ENCODE measurements at places on chromosomes 2 and 18.

DNA sequence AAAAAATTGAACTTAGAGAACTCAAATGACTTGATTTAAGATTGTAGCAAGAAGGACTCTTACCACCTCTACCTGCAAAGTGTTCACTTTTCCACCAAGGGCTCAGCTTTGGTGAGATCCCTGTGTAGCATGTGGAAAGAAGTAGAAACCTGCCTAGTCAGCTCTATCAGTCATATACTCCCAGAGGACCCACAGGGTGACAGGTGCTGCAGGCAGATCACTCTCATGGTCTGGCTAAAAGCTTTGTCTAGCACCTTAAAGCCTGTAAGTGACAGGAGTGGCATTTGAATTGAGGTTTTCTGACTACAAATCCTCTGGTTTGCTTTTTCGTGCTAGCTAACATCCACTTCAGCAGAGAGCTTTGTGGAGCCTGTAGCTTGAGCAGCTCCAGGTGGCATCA is 18.7 kb upstream of the NEMP2 start:
- DNase-seq: no peak

DNA sequence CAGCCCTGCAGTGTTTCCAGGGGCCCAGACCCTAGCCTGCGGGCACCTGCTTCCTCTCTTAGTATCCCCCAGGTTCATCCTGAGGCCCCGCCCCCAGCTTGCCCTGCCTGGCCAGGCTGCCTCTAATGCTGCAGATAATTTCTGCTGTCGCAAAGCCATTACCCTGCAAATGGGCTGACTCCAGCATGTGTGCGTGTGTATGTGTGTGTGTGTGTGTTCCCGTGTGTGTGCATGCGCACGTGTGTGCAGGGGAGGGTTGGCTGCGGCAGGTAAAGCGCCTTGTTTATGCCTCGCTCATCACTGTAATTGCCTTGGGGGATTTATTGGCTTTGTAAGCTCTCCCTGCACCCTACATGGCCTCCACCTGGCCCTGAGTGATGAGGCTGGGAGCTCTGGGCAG is 7.6 kb upstream of the PRSS56 start:
- DNase-seq: no peak

GRCh38 chr2:214839464-214839863 is 30.0 kb upstream of the BARD1 start:
- DNase-seq: no peak

- DNase-seq: no peak
Observed at GRCh38 chr18:54888933-54889332, 60.7 kb downstream of the RAB27B start.

DNA sequence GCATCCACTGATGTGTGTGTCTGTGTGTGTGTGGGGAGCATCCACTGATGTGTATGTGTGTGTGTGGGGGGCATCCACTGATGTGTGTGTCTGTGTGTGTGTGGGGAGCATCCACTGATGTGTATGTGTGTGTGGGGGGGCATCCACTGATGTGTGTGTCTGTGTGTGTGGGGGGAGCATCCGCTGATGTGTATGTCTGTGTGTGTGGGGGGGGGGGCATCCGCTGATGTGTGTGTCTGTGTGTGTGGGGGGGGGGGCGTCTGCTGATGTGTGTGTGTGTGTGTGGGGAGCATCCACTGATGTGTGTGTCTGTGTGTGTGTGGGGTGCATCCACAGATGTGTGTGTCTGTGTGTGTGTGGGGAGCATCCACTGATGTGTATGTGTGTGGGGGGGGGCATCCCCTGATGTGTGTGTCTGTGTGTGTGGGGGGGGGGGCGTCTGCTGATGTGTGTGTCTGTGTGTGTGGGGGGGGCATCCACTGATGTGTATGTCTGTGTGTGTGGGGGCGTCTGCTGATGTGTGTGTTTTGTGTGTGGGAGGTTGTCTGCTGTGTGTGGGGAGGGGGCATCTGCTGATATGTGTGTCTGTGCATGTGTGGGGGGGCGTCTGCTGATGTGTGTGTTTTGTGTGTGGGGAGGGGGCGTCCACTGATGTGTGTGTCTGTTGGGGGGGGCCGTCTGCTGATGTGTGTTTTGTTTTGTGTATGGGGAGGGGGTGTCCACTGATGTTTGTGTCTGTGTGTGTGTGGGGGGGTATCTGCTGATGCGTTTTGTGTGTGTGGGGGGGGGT is 125.9 kb downstream of the NFATC1 start:
- peak; percentile 22 for DNase-seq

GRCh38 chr2:29916571-29916970 is 4.8 kb downstream of the ALK start:
- no peak for DNase-seq

GRCh38 chr2:175599966-175600831 is 401.9 kb downstream of the LNPK start:
- no peak for DNase-seq

- no peak for DNase-seq
Observed at GRCh38 chr2:23286758-23287704, 97.9 kb upstream of the KLHL29 start.

DNA sequence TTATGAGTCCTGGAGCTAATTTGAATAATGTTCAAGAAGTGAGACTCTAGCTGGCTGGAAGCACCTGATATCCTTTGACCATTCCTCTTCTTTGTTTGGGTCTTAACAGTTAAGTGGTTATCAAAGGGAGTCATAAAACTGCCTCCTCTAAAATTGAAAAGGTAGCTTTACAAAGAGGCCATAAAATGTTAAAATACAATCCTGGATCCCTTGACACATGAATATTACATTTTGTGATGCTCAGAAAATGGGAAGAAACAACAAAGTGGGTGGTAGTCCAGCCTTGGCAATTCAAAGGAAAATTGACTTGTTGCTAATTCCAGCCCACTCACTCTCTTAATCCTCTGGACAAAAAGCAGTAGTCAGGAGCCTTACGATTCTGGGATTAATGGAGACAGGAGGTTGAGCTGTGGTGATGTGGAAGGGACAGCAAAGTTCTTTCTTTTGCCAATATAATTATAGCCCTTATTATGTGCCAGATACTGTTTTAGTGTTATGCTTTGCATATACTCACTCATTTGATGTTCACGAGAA is 339.2 kb downstream of the PDE11A start:
- DNase-seq: no peak

- DNase-seq: no peak
Observed at GRCh38 chr2:190540048-190540447, 5.5 kb upstream of the NEMP2 start.

- DNase-seq: no peak
Observed at GRCh38 chr2:23803264-23803964, 123.5 kb downstream of the ATAD2B start.

DNA sequence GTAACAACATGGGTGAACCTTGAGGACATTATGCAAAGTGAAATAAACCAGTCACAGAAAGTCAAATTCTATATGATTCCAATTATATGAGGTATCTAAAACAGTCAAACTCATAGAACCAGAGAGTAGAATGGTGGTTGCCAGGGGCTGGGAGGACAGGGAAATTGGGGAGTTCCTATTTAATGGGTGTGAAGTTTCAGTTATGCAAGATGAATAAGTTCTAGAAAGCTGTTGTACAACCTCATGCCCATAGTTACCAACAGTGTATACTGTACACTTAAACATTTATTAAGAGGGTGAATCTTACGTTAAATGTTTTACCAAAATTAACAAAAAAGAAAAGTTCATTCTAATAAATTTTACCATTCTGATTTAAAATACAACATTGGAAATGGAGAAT is 92.7 kb upstream of the WDSUB1 start:
- no peak for DNase-seq

DNA sequence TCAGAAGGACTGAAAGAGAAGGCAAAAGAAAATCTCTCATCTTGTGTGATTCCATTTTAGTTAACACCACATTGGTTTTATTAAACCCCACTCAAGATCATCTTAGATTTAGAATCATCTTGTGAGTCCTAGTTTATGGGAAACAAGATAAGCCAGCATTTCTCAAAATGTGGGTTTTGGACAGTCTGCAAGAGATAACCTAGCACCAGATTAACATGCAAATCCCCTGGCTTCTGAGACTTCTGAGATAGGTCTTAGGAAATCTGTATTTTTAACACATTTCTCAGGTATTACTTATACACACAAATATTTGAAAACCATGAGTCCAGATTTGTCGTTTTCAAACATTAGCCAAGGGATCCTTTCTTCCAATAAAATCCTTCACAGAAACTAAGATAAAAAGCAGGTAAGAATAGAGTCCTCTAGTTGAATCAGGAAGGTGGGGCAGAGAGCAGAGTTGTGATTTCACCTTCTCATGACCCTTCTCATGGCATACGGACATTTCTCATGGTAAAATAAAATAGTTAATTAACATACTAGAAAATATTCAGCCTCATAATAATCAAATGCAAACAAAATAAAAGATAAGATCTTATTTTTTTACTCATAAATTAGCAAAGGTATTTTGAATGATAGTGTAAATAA is 287.2 kb upstream of the FN1 start:
- no peak for DNase-seq

- no peak for DNase-seq
Observed at GRCh38 chr18:36311026-36311570, 13.6 kb downstream of the FHOD3 start.

- no peak for DNase-seq
Observed at GRCh38 chr2:60556576-60557485, 3.4 kb upstream of the BCL11A start.

- DNase-seq: no peak
Observed at GRCh38 chr2:176934869-176935415, 277.7 kb upstream of the HNRNPA3 start.

GRCh38 chr2:175684466-175684865 is 317.6 kb downstream of the LNPK start:
- DNase-seq: no peak

GRCh38 chr18:59927246-59927825 is 27.5 kb downstream of the PMAIP1 start:
- DNase-seq: no peak

GRCh38 chr2:64899081-64899865 is 89.9 kb upstream of the SLC1A4 start:
- DNase-seq: no peak

DNA sequence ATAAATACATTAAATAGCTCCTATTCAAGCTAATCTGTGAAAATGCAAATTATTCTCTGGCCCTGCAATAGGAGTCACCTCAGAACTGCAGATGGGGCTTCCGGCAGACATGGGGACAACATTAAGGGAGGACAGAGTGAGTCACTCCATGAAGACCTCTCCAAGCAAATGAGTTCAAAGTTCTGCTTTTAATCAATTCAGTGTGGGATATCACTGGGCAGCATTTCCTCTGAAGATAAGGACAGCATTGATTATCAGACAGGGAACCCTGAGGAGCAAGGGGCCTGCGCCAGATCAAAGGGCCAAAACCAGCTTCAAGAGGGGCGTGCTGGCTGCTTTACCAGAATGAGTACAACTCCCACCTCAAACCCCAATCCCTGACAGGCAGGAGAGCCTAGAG is 356.9 kb upstream of the KLHL29 start:
- no peak for DNase-seq

- no peak for DNase-seq
Observed at GRCh38 chr2:18186816-18187613, 308.5 kb downstream of the KCNS3 start.

- DNase-seq: no peak
Observed at GRCh38 chr18:29241199-29241598, 1064.3 kb upstream of the CDH2 start.

DNA sequence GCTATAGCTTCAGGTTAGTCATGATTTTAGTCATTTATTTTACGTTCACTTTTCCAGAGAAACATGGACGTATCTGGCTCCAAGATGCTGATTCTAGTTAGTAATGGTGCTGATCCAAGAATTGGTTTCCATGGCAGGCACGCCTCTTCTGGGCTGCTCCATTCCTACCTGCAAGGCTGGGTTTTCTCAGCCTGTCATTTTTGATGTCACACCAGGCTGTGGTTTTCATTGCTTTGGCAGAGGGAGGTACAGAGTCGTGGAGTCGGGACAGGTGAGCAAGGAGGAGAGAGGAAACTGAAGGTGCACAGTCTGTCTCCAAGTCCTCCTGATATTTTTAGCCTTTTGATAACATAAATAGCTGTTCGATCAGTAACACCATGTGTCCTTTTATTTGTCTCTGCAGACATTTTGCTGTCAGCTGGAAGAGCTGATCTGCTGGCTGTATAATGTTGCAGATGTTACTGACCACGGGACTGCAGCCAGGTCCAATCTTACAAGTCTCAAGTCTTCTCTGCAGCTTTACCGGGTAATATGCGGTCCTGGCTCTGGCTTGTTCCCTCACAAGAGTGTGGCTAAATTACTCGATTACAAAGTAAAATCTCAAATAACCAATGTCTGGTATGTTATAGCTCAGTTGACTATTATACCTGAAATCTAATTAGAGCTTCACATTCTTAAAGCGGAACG is 17.8 kb downstream of the CEP68 start:
- no peak for DNase-seq

GRCh38 chr2:220168891-220169546 is 541.6 kb downstream of the SLC4A3 start:
- no peak for DNase-seq

DNA sequence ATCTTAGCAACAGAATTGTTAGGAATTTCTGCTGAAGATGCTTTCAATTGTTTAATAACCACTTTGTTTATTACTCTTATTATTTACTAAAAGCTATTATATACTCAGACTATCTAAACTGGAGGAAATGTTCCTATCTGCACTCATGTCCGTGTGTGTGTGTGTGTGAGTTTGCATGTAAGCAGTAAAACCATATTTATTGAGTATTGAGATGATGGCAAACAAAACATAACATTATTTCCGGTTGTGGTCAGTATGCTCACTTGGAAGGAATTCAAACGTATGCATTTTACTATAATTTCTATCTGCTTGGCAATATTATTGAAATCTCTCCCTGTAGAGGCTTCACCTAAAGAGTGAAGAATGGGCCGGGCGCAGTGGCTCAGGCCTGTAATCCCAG is 43.0 kb upstream of the ZNF804A start:
- no peak for DNase-seq

- no peak for DNase-seq
Observed at GRCh38 chr2:72833084-72833714, 7.4 kb upstream of the EXOC6B start.

GRCh38 chr2:43454791-43455190 is 141.0 kb downstream of the THADA start:
- DNase-seq: no peak

GRCh38 chr2:241308267-241308666 is 7.2 kb downstream of the HDLBP start:
- DNase-seq: no peak

DNA sequence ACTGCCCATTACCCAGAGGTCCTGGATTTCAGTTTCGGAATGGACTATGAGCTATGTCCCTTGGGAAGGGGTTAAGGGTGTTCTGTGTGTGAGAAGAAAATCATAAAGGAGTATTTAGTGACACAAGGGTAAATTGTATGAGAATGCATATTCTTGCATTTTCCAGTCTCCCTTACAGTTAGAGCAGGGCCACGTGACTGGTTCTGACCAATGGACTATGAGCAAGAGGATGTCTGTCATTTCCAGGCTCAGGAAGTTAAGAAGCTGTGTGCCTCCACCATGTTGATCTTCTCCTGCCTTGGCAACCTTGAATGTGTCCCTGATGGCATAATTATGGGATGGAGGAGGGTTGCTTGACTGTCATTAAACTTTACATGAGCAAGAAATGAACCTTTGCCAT is 94.9 kb downstream of the DHRS9 start:
- no peak for DNase-seq

DNA sequence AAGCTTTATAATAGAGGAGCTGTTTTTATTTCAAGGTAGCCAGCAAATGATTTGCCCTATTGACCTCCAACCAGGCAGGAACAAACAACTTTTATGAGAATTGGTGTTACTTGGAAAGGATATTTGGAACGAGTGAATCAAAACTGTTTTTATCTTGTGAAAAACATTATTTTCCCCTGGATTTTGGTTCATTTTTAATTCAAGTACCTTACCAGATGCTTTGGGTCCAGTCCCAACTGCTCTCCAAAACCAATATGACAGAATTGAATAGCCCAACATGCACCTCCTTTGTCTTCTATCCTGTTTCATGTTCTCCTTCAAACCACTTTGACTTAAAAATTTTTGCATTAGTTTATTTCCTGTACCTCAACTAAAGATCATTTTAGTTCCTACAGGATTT is 178.6 kb upstream of the RBMS1 start:
- DNase-seq: no peak

Data from CD4-positive, CD25-positive, alpha-beta regulatory T cell (primary cell).